ENCODE measurements at places on chromosomes 16 and 17.

- no peak for DNase-seq
These were observed 11.2 kb downstream of the METTL22 start for GRCh38 chr16:8632675-8633182.

DNA sequence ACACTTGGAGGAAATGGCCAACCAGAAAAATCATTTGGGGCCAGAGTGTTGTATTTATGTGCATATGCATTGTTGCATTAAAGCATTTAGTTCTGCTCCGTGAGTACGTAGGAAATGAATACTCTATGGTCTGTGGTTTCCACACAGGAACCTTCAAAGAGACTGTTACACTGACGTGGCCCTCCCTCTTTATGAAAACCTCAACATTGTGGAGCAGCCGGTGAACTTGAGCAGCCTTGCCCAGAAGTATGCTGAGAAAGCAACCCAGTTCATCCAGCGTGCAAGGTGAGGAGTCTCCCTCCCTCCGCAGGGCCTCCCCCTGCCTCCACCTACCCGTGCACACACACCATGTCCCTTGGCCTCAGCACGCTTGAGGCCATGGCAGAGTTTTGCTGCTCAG lies 65.2 kb downstream of the ARSG start:
- DNase-seq, result no peak

GRCh38 chr16:4792951-4793513 lies 2.1 kb upstream of the SMIM22 start:
- no peak for DNase-seq

DNA sequence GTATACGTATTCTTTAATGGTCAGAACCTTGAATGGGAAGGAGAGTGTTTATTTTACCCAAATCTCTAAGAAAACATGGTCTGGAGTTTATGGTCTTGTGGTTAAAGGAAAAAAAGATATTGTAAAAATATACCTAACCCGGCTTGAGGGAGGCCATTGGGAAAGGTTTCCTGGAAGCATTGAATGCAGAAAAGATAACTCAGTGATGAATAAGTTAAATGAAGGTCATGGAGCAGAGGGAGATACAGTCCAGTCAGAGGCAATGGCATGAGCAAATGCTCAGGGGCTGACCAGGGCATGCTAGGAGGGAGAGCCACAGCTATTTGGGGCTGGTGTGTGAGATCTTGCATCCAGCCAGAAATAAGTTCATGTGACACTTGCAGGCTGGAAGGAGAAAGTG lies 430.4 kb upstream of the CDH5 start:
- DNase-seq, result no peak

DNA sequence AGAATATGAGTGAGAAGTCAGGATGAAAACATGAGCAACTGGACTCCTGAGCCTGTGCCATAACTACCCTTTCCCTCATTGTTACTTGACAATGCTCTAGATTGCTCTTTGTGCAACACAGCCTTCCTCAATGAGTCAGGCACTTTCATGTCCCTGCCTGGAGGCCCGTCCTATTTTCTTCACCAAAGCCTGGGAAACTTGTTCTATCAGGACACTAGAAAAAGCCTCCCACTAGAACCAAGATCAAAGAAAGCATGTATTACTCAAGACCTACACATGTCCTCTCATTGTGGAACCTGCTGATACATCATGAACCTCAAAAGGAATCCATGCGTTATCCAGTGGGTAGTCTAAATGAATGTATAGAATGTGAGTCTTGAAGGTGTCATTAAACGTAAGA lies 624.5 kb downstream of the TOX3 start:
- no peak for DNase-seq

Measured in iPS DF 19.7 (cell line).